NCI-H1105 treated with DMSO at 0.1 percent for 48 hours (cell line): ENCODE measurements at places on chromosomes 1 and 21.

GRCh38 chr21:27476696-27477095 is 509.8 kb upstream of the ADAMTS5 start:
- no peak for DNase-seq

GRCh38 chr1:231699784-231700183 is 73.2 kb downstream of the DISC1 start:
- DNase-seq: no peak

- no peak for DNase-seq
Measured at GRCh38 chr1:25695090-25695770, 78.6 kb downstream of the MAN1C1 start.

GRCh38 chr1:5688081-5689077 is 303.8 kb downstream of the NPHP4 start:
- DNase-seq: no peak

GRCh38 chr1:223142795-223143536 is at the start of gene TLR5:
TSS of gene TLR5 (minus strand) at chr1:223143248. CDS start at chr1:223113031, 30,217 bp downstream.
- peak; percentile 79 for DNase-seq

DNA sequence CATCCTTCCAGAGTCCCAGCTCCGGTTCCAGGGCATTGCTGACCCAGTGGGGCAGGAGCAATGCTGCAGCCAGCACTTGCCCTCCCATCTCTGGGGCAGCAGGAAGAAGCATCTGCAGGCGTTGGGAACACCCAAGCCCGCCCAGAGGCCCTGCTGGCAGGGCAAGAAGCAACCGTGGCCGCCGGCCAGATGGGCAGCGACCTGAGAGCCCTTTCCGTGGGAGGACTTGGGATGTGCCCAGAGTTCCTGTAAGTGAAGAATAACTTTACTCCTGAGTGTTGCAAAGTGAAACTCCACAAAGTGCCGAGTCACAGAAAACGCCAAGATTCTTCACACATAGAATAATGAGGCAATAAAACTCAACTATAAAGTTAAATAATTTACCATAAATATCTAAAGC is 46.0 kb downstream of the GRIK3 start:
- DNase-seq: no peak

DNA sequence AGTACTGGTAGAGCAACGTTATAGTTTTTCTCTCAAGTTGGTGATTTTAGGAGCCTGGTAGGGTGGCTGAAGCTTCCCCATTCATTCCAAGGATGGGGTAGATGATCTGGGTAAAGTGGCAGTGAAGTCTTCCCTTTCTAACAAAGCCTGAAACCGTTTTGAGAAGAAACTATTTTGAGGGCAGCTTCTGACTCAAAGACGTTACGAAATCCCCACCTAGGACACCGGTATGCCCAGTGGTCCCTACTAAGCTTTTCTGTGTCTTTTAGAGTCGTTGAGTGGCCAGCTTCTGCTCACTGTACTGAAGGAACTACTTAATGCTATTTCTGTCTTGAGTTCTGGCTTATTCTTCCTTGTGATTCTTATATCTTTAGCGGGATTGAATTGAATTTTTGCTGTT is 1.4 kb downstream of the WDTC1 start:
- DNase-seq: no peak

DNA sequence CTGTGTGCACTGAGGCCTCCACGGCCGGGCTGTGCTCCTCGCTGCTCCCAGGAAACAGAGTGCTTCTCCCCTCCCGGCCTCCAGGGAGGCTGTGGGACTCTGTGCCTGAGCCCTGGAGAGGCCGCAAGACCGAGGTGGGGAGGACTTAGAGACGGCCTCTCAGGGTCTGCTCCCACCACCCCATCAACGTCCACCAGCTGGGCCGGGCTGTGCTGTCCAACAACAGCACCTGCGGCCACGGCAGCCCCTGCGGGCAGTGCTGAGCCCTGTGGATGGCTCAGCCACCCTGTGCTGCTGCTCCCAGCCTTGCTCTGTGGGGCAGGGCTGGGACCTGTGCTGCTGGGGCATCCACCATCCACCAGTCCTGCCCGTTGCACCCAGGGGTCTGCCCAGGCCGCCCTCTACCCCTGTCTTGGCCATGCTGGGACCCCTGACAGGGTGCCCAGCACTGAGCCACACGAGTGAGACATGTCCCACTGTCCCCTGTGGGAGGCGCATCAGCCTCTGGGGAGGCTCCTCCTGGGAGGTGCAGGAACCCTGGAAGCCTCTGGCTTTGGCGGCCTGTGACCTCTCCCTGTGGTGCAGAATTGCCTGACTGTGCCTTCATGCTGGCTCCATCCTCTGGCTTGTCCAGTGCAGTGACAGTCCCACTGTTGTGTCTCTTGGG is 31.2 kb upstream of the LRRC3 start:
- no peak for DNase-seq

DNA sequence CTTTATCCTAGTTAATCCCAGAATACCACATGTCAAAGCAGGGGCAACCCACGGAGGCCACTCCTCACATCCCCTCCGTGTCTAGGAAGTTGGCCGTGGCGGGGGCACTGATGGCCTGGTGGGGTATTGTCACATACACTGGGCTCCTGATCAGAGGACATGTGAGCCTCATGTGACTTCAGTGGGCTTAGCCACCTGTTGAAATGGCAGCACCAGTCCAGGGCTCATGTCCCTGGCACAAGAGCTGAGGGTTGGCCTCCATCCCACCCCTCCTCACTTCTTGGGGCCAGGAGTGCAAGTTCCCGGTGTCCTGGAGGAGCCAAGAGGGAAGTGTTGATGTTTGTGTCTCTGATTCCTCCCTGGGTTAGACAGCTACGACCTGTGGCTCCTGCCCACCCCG is 313.4 kb downstream of the CAMTA1 start:
- DNase-seq: no peak

DNA sequence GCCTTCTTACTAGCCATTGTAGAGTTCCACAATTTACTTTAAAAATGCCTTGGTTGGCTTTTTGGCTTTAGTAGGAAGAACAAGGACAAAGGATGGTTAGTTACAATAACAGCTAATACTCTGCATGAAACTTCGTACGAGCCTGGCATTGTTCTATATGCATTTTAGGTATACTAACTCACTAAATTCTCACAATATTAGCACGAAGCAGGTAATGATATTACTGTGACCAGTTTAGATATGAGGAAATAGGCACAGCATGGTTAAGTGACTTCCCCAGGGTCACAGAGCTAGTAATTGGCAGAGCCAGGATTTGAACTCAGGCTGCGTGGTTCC is 50.5 kb upstream of the CYP2J2 start:
- DNase-seq: no peak

- DNase-seq: no peak
Measured at GRCh38 chr1:28512058-28512611, 6.3 kb downstream of the RCC1 start.

- DNase-seq: no peak
Measured at GRCh38 chr1:59554752-59555151, 257.9 kb downstream of the FGGY start.
